HAP-1 (cell line): ENCODE measurements at places on chromosomes 2 and 18.

GRCh38 chr2:102480285-102481195, 7.5 kb downstream of the SLC9A4 start:
- DNase-seq, result no peak

GRCh38 chr2:5385596-5385995, 306.6 kb upstream of the SOX11 start:
- DNase-seq, result no peak

DNA sequence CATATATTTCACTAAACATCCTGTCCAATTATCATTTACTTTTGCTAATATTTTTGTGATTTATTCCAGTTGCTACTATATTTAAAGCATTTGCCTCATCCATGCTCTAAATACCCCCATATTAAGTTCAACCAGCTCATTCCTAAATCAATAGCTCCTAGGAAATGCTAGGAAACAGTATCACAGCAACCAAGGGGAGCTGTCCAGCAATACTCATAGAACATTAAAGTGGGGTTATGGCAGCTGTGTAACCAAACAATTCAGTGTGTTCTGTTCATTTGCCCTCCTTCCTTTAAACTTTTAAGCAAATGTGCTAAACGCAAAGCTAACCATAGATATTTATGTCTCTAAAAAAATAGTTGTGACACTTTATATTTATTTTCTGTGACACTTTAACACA, 41.1 kb downstream of the ACVR1C start:
- no peak for DNase-seq

DNA sequence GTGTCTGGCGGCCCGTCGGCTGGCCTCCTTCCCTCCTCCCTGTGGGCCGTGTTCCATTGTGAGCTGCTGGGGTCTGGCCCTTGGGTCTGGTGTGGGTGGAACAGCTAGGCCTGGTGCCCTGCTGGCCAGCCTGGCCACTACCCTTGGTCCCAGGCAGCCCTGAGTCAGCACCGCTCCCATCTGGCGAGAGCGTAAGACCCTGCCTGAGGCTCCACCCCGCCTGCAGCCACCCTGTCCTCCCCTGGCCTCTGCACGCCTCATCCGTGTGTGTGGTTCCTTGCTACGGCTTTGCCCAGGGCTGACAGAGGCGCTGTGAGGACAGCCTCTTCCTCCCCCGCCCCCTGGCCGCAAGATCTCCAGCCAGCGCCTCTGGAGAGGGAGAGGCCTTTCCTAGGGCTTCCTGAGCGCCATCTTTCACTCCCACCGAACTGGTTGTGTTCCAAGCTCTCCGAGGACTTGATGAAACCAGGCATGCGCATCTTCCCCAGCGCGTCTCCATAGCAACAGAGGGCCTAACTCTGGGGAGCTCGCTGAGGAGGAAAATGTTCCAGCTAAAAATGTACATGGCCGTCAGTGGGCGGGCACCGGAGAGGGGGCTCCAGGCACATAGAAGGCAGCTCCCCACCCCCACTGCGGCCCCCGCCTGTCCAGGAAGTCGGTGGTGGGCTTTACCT, 83.0 kb downstream of the STPG4 start:
- no peak for DNase-seq

- no peak for DNase-seq
These were observed 14.0 kb upstream of the COL6A3 start for GRCh38 chr2:237427769-237428506.

GRCh38 chr2:210899131-210899530, 342.7 kb downstream of the CPS1 start:
- DNase-seq, result no peak

DNA sequence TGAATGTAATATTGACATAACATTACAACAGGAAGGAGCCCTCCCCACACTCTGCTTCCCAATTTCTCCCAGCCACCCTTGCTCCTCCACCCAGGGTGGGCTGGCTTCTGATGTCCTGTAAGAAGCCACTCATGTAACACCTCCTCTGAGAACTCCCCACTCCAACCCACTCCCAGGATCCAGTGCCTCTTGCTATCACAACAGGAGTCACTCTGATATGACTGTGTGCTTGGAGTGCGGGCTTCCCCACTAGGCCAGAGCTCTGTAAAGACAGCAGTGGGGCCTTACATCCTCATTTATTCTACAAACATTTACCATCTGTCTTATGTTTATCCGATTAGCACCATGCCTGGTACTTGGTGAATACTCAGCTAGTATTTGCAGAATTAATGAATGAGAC, 65.1 kb downstream of the PTGR3 start:
- no peak for DNase-seq

GRCh38 chr2:144826105-144826504, 306.2 kb upstream of the ZEB2 start:
- DNase-seq, result no peak

DNA sequence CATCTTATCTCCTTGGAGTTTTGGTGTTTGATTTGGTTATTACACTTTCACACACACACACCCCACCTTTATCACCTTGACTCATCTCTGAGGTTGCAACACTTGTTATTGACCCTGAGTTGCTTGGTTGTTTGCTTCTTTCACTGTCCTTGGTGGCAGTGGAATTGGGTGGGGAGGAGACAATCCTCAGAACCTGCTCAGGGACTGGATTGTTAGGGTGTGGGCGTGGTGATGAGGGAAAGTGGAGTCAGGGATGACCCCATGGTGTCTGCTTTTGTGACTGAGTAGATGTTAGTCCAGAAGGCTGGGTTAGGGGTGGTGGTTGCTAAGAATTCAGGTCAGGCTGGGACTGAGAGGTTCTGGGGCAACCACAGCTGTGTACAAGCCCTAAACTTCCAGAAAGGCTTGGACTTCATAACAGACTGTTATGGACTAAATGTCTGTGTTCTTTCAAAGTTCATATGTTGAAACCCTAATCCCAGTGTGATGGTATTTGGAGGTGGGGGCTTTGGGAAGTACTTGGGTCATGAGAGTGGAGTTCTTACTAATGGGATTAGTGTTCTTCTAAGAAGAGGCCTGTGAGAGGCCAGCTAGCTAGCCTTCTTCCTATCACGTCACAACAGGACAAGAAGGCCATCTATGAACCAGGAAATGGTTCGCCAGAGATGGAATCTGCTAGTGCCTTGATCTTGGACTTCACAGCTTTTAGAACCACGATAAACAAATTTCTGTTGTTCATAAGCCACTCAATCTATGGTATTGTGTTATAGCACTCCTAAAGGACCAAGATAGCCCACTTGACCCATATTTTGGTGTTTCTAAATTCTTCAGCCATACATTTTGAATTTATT, 3.4 kb upstream of the DIS3L2 start:
- no peak for DNase-seq

DNA sequence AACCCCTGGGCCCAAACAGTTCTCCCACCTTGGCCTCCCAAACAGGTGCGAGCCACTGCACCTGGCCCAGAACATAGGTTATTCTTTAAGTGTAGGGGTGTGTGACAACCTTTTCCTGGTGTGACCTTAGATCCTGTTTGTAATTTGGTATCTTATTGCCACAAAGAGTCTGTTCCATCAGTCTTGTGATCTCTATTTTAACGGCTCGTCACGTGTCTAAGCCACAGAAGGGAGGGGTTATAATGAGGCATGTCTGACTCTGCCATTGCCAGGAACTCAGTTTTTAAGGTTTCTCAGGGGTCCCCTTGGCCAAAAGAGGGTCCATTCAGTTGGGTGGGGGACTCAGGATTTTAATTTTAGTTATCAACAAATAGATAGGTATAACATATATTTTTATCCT, 4.4 kb upstream of the ALS2 start:
- DNase-seq, result no peak

DNA sequence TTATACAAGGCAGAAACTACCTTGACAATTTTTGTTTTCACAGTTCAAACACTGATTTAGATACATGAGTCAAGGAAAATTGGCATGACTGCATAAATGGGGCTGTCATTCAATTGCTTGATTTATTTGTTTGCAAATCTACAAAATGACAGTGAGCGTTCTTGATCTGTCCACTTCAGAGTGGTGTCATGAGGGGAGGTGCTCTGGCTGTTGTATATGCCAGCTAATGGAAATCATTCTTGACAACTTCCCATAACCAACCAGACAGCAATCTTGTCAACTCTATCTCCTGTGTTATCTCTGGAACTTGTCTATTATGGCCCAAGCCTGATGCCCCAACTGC, 120.6 kb upstream of the UGP2 start:
- DNase-seq, result no peak
